Stimulated activated CD8-positive, alpha-beta memory T cell treated with anti-CD3 and anti-CD28 coated beads, Interleukin-4, amount 100 ng/mL, for 4 hours (primary cell): ENCODE measurements at places on chromosomes 2 and 18.

DNA sequence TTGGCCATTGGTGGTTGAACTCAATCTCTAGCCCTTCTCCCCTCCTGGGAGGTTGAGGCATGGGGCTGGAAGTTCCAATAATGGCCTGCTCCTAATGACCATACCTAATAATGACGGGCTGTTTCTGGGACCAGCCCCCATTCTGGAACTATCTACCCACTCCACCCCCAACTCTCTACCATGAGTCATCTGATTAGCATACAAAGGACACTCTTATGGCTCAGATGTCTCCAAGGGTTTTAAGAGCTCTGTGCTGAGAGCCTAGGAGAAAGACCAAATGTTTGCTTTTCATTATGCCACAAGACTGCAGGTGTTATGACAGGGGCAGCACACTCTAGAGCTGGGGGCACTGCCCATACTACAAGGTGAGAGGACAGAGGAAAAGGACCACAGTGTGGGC, 137.0 kb upstream of the NCKAP5 start:
- no peak for DNase-seq

DNA sequence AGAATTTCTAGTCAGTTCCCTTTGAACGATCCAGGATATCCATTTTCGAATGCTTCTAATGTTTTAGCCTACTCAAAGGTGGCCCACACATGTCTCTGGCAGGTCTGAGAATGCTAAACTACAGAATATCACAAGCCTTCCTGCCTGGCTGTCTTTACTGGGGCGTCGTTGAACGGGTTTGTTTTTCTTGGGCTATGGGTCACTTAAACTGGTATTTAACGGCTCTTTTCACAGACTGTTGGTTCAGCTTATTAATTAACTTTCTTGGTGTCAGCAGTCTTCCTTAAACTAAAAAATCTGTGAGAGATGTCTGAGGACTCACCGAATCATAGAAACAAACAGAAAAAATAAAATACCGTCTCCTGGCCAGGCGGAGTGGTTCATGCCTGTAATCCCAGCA, 563.2 kb upstream of the NRP2 start:
- no peak for DNase-seq

DNA sequence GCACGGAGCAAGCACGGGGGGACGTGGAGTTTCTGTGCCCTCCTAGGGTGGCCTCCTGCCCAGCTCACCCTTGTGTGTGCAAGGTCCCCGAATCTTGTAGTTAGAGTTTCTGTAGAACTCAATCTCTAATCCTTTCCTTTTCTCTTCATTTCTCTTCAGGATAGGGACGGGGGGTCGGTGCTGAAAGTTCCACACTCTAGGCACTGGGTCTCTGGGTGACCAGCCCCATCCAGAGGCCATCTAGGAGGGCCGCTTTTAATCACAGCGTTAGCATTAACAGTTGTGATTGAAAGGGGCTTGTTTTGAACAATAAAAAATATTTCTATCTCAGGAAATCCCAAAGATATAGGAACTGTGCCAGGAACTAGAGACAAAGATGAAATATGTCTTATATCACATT, 10.5 kb downstream of the SOCS6 start:
- no peak for DNase-seq

GRCh38 chr18:32343634-32344033, 127.0 kb downstream of the GAREM1 start:
- no peak for DNase-seq

DNA sequence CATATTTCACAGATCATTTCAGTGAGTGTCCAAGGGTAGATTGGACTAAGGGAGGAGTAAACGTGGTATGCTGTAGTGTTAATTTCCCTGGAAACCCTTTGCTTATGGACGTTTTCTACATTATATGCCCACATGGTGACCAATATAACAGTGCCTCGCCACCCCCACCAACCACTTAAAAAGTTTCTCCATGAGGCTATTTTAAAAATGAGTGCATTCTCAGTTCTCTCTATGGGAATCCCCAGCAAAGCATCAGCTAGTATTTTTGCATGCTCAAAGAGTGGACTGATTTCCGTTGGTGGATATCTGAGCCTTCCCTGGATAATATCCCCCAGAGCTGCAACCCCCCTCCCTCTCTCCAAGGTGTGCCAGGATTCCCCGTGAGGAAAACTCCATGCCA, 73.2 kb downstream of the TGFA start:
- DNase-seq, result no peak
